Osteoblast (primary cell): ENCODE measurements at places on chromosomes 6 and 20. TPM values are rescaled to one million over a fixed set of nuclear protein-coding genes. Genes with fewer than 3 reads are reported as not detected.
A peak's percentile ranks its signal among the peaks of the same experiment; 100 is the strongest.

DNA sequence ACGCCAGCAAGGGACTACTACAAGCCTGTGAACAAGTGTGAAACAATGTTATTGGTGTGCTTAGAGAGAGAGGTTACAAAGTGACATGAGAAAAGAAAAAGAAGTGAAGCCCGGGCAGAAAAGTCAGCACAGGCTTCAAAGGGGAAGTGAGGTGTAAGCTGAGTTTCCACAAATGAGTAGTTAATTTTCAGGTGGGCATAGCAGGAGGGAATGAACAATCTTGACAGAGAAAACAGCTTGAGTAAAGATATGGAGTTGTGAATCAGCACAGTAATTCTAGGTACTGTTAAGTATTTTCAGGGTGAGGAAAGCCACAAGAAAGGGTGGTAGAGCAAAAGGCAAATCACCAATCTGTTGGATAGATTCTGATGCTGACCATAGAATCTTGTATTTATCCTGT is 4.3 kb downstream of the KCNQ5 start:
- DNase-seq: no peak
- H3K27ac ChIP-seq: no peak overlapping the region
- H3K4me1 ChIP-seq: peaks cover 6% of the 10 kb centered on the region
- no peak overlapping the region for H3K4me3 ChIP-seq

DNA sequence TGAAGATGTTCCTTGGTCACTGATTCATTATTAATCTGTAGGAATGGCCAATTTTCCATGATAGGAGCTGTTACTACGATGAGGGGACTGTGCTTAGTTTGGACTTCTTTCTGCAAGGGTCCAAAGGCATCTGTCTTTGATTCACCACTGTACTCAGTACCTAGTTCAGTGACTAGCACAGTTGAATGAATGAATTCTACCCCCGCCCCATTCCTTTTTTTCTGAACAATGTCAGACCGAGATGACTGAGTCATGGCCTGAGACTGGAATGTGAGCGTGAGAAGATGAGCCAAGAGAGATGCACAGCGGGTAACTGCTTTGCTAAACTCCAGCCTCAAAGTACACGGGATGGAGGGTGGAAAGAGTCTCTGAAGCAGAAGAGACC is 419 bp upstream of the SNHG17 start:
- peaks cover 36% of the 10 kb centered on the region for H3K36me3 ChIP-seq
- peaks cover 26% of the 10 kb centered on the region for H3K4me1 ChIP-seq
- H3K27ac ChIP-seq: peak overlapping the region; percentile 94

GRCh38 chr6:51568771-51569170 is 518.6 kb downstream of the PKHD1 start:
- H3K4me3 ChIP-seq: no peak overlapping the region
- H3K27me3 ChIP-seq: no peaks in the 10 kb centered on the region
- no peaks in the 10 kb centered on the region for H3K4me1 ChIP-seq
- H3K36me3 ChIP-seq: no peaks in the 10 kb centered on the region
- DNase-seq: no peak

GRCh38 chr6:52498538-52499017 is 78.3 kb downstream of the TRAM2 start:
- no peaks in the 10 kb centered on the region for H3K27me3 ChIP-seq
- peaks cover 37% of the 10 kb centered on the region for H3K4me1 ChIP-seq

DNA sequence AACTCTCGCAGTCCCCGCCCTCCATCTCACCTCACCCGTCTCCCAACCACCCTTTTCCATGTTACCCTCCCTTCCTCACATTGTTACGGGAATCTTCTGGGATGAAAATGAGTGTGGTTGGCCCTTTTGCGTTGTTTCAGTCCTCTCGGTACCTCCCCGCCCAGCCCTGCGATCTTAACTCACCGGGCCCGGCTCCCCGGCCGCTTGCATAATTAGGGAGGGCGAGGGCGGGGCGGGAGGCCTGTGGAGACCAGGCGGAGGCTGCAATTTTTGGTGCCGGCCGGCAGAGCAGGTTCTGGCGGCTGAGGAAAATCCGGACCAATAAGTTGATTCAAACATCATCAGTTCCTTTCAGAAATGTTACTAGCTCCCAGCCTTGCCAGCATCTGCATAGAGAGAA is 25.2 kb downstream of the TFAP2B start:
- H3K27ac ChIP-seq: no peak overlapping the region
- peaks cover 17% of the 10 kb centered on the region for H3K27me3 ChIP-seq
- H3K4me3 ChIP-seq: no peak overlapping the region
- DNase-seq: no peak

DNA sequence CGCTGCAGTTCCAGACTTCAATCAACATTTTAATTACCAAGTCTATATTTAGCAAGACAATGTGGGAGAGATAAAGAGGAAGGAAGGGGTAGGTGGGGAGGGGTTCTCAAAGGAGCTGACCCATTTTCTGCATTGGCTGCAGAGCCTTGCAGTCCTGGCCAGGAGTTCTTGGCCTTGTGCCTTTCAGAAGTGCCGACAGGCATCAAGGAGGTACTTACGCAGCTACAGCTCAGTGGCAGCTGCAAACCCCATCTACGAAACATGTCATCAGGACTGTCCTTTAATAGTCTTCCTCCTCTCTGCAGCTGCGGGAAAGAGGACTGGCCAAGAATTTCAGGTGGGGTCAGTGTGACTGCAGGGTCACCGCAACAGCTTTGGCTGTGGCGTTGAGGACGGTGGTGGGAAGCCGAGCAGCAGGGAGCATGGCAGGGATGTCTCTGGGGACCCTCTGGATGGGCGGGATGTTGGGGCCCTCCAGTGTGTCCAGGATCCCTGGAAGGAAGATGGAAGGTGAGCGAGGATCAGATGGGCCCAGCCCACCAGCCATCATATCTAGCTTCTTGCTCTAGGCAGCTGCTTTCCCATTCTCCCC is 1.8 kb upstream of the LRRC73 start:
- no peaks in the 10 kb centered on the region for H3K27me3 ChIP-seq
- no peak for DNase-seq
- H3K4me1 ChIP-seq: peaks cover 28% of the 10 kb centered on the region
- H3K36me3 ChIP-seq: peaks cover 47% of the 10 kb centered on the region
- H3K4me3 ChIP-seq: no peak overlapping the region
- no peak overlapping the region for H3K27ac ChIP-seq

- H3K27ac ChIP-seq: no peak overlapping the region
- no peaks in the 10 kb centered on the region for H3K27me3 ChIP-seq
- H3K36me3 ChIP-seq: no peaks in the 10 kb centered on the region
- no peak overlapping the region for H3K4me3 ChIP-seq
- H3K4me1 ChIP-seq: no peaks in the 10 kb centered on the region
Measured at GRCh38 chr6:134324766-134325165, 6.9 kb upstream of the SGK1 start.

RSPO3 gene
- total RNA-seq: 1.8 and 2.4 TPM in 2 replicates

GRCh38 chr6:109295109-109295773 is 87.0 kb downstream of the CD164 start:
- H3K4me3 ChIP-seq: no peak overlapping the region
- peaks cover 9% of the 10 kb centered on the region for H3K27me3 ChIP-seq
- H3K36me3 ChIP-seq: no peaks in the 10 kb centered on the region
- no peak for DNase-seq
- H3K27ac ChIP-seq: no peak overlapping the region

GRCh38 chr6:52734072-52734471 is 29.2 kb downstream of the GSTA2 start:
- H3K4me3 ChIP-seq: no peak overlapping the region
- no peak for DNase-seq
- peaks cover 20% of the 10 kb centered on the region for H3K27me3 ChIP-seq
- H3K36me3 ChIP-seq: no peaks in the 10 kb centered on the region
- no peak overlapping the region for H3K27ac ChIP-seq

DNA sequence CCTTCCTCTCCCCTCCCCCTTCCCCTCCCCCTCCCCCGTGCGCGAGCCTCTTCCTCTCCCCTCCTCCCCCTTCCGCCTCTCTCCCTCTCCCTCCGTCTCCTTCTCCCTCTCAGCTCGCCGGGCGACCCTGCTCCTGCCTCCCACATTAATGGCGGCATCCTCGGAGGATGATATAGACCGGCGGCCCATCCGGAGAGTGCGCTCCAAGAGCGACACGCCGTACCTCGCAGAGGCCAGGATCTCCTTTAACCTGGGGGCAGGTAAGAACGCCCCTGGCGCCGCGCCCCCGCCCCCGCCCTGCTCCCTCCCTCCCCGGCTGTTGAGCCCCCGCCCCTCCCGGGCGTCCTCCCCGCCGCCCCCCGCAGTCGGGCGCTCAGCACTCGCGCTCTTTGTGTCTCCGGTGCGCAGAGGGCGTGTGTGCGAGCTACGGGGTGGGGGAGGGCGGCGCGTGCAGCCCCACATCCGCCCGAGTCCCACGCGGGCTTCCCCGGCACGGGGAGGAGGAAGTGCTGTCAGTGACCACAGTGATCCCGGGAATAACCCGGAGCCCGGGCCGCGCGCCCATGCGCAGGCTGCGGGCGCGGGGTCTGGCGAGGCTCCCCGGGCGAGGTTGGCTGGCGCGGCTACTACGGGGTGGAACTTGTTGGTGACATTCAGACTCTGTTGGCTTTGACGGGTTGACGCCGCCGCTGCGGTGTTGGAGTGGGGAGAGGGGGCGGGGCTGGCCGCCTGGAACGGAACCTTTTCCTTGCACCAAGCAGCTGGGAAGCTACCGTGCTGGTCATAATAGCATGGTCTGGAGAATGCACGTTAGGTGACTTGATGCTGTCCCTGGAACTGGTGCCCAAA is 33.2 kb downstream of the PHACTR1 start:
- H3K4me1 ChIP-seq: no peaks in the 10 kb centered on the region
- H3K27ac ChIP-seq: no peak overlapping the region
- no peak overlapping the region for H3K4me3 ChIP-seq
- no peaks in the 10 kb centered on the region for H3K27me3 ChIP-seq
- DNase-seq: peak; percentile 22

PLA2G7 gene
- 0.36 TPM in 1 of 2 replicates, not detected in the other for total RNA-seq

GRCh38 chr6:33163540-33163939 is 28.7 kb downstream of the COL11A2 start:
- no peaks in the 10 kb centered on the region for H3K27me3 ChIP-seq
- H3K4me1 ChIP-seq: peaks cover 20% of the 10 kb centered on the region
- DNase-seq: peak; percentile 56
- H3K4me3 ChIP-seq: no peak overlapping the region
- H3K36me3 ChIP-seq: no peaks in the 10 kb centered on the region

GRCh38 chr20:7399114-7399513 is 541.1 kb downstream of the HAO1 start:
- H3K27me3 ChIP-seq: no peaks in the 10 kb centered on the region
- H3K27ac ChIP-seq: no peak overlapping the region
- no peak overlapping the region for H3K4me3 ChIP-seq

GRCh38 chr6:65998544-65998943 is 291.5 kb upstream of the EYS start:
- H3K36me3 ChIP-seq: no peaks in the 10 kb centered on the region
- H3K4me3 ChIP-seq: no peak overlapping the region
- no peak for DNase-seq
- no peak overlapping the region for H3K27ac ChIP-seq
- H3K27me3 ChIP-seq: no peaks in the 10 kb centered on the region
- no peaks in the 10 kb centered on the region for H3K4me1 ChIP-seq

DNA sequence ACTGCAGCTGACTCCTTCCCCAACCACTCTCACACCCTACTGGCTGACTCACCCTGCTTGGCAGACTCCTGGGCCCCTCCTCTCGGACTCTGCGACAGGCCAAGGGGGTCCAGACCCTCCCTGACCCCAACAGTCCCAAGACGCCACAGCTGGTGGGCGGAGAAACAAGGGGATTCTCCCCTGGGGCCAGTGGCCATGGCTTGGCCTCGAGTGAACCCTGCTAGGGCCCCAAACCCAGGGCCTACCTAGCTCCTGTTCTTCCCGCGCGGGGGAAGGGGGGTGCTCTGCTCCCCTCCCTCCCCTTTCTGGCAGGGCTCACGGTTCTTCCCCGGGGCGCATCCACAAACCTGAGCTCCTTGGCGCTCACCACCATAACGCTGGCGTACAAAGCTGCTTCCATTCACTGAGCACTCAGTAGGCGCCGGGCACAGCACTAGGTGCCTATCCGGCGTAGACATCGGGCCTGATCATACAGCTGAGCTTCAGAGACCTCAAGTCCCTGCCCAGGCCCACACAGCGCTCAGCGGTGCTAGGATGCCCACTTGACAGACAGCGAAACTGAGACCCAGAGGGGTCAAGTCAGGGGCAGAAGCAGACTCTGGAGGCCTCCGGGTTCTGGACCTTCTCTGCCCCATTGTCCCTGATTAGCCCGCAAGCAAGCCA is 597 bp downstream of the ADA start:
- peaks cover 13% of the 10 kb centered on the region for H3K4me1 ChIP-seq
- no peaks in the 10 kb centered on the region for H3K36me3 ChIP-seq
- H3K27me3 ChIP-seq: peaks cover 6% of the 10 kb centered on the region

- H3K4me3 ChIP-seq: no peak overlapping the region
- DNase-seq: no peak
- peaks cover 6% of the 10 kb centered on the region for H3K36me3 ChIP-seq
Measured at GRCh38 chr20:58471193-58472164, 43.7 kb downstream of the APCDD1L start.

TMEM14C gene
- 131 and 155 TPM in 2 replicates for total RNA-seq

DNA sequence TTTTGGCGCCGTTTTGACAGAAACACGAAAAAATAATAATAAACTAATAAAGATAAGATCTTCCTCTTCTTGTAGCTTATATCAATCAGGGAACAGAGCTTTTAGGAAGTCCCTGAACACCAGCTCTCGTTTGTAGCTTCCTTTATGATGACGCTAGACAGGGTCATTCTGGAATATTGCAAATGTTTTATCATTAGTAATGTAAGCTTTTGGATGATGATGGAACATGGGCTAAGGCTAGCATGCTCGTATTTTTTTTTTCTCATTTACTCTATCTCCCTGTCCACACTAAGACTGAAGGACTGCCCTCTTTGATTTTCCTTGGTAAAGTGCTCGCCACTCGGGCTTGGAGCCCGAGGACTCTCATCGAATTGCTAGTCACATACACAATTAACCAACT is 22.1 kb upstream of the POM121L2 start:
- no peak for DNase-seq
- no peaks in the 10 kb centered on the region for H3K27me3 ChIP-seq
- H3K27ac ChIP-seq: no peak overlapping the region
- no peaks in the 10 kb centered on the region for H3K4me1 ChIP-seq
- no peak overlapping the region for H3K4me3 ChIP-seq
- no peaks in the 10 kb centered on the region for H3K36me3 ChIP-seq

GRCh38 chr6:2810092-2810671 is 31.5 kb downstream of the SERPINB1 start:
- H3K36me3 ChIP-seq: no peaks in the 10 kb centered on the region
- H3K27ac ChIP-seq: no peak overlapping the region
- no peaks in the 10 kb centered on the region for H3K4me1 ChIP-seq
- no peak overlapping the region for H3K4me3 ChIP-seq

DNA sequence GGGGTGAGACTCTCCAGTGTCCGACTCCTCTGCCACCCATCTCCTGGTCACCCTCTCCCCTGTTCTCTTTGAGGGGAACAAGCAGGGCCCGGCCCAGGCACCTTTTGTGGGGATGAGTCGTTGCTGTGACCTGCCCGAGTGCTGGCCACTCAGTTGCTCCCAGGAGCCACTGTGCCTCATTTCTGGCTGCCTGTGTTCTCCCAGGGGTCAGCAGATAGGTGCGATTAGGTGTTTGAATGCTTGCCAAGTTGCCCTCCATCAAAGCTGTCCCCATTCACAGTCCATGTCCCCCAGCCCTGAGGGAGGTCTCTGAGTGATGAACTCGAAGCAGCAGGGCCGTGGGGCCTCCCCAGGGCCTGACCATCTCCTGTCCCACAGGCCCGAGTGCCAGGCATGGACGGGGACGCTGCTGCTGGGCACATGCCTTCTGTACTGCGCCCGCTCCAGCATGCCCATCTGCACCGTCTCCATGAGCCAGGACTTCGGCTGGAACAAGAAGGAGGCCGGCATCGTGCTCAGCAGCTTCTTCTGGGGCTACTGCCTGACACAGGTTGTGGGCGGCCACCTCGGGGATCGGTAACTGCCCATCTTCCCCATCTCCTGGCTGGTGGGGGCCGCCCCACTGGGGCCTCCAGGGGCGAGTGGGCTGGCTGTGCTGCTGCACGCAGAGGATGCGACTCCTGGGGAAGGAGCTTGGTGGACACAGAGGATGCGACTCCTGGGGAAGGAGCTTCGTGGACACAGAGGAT is 4.1 kb downstream of the SLC17A9 start:
- H3K4me1 ChIP-seq: peaks cover 21% of the 10 kb centered on the region
- H3K36me3 ChIP-seq: peaks cover 33% of the 10 kb centered on the region
- peak; percentile 80 for DNase-seq
- H3K27me3 ChIP-seq: no peaks in the 10 kb centered on the region
